Activated effector memory CD4-positive, alpha-beta T cell treated with anti-CD3 and anti-CD28 coated beads, Interleukin-2, amount 50 U/mL, for 16 hours (primary cell): ENCODE measurements at places on chromosomes 2 and 18.
A peak's percentile ranks its signal among the peaks of the same experiment; 100 is the strongest.

DNA sequence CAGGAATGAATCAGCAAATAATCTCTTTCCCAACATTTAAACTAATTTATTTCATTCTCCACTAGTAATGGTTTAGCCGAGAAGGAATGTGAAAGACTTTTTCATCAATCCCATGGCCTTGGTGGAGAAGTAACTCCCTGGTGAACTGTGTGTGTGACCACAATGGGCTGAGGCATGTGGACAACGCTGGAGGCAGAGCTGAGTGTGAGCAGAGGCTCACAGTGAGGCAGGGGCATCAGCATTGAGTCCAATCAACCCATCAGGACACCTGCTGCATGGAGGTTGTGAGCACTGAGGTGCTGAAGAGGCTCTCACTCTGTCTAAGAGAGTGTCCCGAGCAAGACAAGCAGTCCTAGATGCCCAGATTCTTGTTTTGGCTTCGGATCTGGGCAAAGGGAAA lies 78.6 kb downstream of the ZNF519 start:
- DNase-seq: no peak

DNA sequence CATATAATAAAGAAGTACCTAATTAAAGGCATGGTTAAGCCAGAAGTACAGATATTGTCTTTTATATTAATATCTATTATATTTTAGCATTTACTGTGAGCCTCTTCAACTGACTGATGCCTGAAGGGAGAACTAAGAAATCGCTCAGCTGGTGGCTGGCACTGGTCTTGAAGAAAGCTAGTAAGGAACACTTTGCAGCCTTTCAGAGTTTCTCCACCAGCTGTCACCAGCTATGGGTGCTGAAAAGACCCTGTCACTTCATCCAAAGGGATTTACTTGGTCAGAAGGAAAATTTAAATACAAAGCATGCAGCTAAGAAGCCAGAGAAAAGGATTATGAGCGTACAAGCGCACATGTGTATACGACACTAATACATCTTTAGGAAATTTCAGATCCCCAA lies 525.9 kb downstream of the TMEM182 start:
- DNase-seq: no peak

DNA sequence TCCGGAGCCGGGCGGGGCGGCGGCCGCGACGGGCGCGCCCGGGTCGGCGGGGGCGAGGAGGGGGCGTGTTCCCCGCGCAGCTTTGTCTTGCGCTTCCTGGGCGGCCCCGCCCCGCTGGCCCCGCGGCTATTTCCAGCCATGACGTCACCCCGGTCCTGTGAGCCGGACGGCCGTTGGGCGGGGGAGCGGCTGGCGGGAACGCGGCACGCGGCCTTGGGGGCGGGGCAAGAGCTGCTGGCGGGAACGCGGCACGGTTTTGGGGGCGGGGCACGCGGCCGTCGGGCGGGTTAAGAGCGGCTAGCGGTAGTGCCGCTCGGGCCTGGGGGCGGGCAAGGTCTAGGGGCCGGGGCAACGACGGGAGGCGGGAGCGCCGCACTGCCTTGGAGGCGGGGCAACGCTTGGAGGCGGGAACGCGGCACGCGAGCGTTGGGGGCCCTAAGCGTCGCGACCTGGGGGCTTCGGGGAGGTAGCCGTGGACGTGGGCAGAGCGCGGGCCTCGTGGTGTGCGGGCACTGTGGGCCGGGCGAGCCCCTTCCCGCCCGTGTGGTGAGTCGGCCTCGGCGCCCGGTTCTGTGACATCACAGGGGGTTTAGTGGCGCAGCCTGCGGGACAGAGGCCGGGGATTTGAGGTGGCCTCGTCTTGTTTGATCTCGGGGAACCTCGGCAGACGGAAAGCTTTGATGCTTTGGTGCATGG lies 704 bp downstream of the KLF11 start:
- DNase-seq: peak; percentile 99

GRCh38 chr2:171522788-171523087 lies 464 bp downstream of the CYBRD1 start:
- no peak for DNase-seq

GRCh38 chr18:77068321-77069312 lies 64.0 kb downstream of the MBP start:
- DNase-seq: peak; percentile 76

- no peak for DNase-seq
Observed at GRCh38 chr2:238025741-238026360, 35.0 kb upstream of the SCLY start.

DNA sequence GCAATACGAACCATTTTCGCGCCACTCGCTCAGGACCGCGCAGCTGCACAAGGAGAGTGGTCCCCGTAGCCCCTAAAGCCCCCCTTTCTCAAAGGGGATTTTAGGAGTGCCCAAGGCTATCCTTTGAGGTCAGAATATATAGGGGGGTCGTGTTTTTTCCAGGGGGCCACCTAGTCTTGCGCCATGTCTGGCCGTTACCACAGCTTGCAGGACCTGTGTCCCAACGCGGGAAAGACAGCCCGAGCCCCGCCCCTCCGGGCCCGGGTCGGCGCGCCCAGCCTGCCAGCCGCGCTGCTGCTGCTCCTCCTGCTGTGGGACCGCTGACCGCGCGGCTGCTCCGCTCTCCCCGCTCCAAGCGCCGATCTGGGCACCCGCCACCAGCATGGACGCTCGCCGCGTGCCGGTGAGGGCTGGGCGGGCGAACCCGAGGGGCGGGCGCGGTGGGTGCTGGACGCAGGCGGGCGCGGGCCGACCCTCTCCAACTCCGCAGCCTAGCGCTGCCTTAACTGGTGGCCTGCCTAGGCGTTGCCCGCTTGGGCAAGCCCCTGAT lies at the start of gene CDCA7:
Gene CDCA7 (plus strand): TSS at position 291 of the 550 bp plus-strand sequence. CDS start 92 bp downstream, at position 383.
- DNase-seq: peak; percentile 82

- peak; percentile 82 for DNase-seq
Observed at GRCh38 chr2:74250189-74250631, 51.8 kb downstream of the MTHFD2 start.

DNA sequence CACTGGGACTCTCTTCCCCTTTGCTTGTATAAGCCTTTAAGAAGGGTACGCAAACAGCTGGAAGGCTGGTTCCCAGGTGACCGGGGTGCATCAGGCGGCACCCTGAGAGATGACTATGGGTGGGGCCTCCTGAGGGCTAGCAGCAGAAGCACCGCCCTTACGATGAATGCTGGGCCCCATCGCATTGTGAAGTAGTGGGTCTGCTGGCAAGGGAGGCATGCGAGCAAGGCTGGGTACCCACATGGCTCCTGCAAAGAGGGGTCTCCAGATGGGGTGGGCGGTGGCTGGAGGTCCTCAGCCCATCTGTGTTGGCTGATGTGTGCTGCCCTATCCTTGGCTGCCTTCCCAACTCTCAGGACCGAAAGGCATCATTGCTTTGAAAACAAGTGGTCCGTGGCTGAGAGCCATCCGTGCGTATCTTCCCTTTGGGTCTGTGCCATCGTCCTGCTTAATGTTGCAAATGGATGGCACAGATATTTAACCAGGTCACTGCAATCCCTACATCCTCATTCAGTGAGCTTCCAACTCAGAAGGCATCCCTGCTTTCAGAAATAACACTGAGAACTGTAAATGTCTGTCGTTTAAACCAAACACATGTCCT lies 83.5 kb upstream of the GPC1 start:
- DNase-seq: no peak

- DNase-seq: no peak
Observed at GRCh38 chr2:197626965-197627625, 48.3 kb downstream of the RFTN2 start.

DNA sequence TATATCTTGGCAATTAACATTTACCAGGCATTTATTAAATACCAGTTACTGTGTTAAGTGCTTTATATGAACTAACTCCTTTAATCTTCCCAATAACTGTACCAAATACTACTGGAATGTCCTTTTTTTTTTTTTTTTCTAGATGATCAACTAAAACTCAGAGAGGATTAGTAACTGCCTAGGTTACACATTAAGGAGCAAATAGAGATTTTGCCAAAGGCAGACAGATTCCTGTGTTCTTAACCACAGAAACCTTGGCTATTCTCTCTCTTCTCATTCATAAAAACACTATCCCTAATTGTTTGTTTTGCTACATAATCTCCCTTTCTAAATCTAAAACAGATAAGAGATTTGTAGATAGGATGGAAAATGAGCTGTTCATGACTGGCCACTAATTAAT lies 13.3 kb downstream of the DHX57 start:
- DNase-seq: no peak

- DNase-seq: no peak
Observed at GRCh38 chr18:22703883-22704585, 229.1 kb upstream of the RBBP8 start.

DNA sequence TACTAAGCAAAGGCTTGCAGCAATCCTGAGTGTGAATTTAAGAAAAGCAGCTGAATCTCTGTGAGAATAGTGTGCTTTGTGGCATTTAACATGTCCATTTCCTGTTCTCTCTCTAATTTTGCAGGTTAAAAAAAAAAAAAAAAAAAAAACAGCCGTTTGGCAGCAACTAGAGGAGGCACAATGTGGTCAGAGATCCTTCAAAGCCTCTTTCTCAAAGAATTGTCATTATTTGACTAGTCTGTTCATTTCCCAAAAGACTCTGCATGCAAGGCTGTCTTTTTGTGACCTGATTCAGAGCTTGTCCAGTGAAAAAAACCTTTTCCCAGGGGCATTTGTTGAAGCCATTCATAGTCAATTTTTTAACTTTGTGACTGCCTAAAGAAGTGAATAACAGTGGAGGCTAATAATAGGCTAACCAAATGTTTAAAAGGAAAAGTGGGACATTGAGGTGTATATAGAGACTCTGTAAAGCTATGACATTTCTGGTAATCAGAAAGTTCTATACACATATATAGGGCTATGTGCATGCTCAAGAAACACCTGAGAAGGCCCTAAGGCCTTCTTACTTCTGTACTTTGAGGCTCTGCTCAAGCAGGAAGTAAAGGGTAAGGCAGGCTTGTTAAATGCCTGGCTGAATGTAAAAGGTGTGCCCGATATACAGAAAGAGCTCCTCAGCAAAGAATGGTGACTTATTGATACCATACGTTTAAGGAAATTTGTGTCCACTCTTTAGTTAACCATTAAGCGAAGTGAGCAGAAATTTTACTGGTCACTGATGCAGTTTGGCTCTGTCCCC lies 289.6 kb upstream of the RAB6C start:
- no peak for DNase-seq

DNA sequence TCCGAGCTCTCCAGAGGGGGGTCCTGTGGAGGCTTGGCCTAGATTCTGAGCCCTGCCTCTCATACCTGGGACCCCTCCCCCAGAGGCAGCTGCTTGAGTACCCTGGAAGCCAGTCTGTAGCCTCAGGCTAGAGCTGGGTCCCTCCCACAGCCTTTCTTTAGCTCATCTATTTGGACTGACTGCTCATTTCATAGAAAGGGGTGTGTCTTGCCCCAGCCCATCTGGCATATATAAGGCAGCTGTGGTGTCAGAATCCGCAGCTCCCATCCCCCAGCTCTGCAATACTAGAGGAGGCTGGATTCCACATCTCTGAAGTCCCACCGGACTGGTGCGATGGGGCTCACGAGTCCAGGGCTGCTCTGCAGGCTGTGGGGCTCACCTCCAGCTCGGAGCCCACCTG lies 26.1 kb downstream of the MPHOSPH10 start:
- no peak for DNase-seq

DNA sequence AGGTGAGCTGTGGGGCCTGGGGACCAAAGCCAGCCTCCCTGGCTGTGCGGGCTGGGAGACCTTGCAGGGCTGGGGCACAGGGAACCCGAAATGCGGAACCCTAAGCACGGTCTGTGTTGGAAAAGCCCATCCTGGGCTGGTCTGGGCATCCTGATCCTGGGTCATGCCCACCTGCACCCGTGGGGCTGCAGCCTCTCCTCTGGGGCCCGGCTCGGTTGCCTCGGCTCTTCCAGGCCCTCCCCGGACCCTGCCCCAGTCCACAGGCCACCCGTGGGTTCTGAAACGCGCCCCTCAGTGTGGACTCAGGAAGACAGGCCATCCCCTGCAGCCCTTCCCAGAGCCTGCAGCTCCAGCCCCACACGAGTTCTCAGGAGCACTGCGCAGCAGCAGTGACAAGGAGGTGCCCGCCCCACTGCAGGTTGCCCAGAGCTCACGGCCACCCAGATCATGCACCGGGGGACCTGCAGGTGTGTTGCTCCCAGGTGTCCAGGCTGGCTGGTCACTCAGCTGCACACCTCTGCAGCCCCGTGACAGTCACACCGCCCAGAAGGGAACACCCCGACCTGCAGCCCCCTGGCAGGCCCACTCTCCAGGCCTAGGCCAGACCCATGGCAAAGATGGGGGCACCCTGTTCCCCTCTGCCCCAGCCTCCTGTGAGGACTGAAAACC lies 12.2 kb upstream of the NFATC1 start:
- peak; percentile 61 for DNase-seq

DNA sequence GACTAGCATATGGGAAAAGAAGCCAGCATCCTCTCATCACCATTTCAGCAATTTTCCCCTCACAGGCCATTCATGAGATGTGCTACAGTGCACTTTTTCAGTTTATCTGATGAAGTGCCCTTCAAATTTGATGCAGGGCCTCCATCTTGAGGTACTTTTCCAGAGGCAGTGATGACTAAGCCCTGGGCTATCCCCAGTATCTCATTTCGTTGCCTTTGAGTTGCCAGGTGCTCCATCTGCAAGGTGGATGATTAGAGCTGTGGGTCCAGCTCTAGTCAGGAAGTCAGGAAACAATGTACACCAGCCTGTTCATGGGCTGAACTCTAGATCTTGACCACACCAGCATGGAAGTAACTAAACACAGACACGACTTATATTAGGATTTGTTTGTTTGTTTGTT lies 425.2 kb downstream of the METTL4 start:
- no peak for DNase-seq

GRCh38 chr2:220674033-220674432 lies 898.1 kb downstream of the EPHA4 start:
- DNase-seq: no peak

DNA sequence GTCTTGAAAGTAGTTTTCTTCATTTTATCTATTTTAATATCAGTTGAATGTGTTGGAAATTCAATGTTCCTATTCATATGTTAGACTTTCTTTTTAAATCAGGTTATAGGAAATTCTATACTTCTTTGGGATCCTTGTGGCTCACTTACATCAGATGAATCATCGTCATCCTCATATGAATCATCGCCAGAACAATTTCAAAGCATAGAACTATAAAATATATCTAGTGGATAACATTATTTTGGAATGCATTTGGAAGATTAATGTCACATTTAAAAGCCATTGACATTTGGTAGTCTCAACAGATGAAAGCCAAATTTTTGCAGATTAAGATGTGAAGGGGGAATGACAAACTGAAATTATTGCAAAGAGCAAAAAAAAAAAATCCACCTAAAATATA lies 94.1 kb downstream of the FAM161A start:
- DNase-seq: no peak

GRCh38 chr18:70058916-70059315 lies 111.2 kb upstream of the CD226 start:
- DNase-seq: no peak

DNA sequence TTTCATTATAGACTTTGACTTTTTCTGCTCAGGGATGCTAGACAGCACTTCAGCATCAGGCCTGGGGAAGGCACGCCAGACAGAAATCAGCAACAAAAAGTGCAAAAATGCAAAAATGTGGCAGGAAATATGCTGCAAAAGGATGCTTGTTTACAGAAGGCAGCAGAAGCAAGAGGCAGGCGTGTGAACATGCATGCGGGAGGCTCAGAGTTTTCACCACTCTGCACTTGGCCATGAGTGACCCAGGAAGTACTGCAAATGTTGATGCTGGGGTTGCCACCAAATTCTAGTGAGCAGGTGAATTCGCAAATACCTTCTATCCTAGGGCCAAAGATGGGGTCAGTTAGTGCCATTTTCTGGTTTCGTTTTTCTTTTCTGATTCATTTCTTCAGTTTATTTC lies 55.5 kb upstream of the ALKAL2 start:
- no peak for DNase-seq
